ENCODE measurements at places on chromosomes 2 and 18.

DNA sequence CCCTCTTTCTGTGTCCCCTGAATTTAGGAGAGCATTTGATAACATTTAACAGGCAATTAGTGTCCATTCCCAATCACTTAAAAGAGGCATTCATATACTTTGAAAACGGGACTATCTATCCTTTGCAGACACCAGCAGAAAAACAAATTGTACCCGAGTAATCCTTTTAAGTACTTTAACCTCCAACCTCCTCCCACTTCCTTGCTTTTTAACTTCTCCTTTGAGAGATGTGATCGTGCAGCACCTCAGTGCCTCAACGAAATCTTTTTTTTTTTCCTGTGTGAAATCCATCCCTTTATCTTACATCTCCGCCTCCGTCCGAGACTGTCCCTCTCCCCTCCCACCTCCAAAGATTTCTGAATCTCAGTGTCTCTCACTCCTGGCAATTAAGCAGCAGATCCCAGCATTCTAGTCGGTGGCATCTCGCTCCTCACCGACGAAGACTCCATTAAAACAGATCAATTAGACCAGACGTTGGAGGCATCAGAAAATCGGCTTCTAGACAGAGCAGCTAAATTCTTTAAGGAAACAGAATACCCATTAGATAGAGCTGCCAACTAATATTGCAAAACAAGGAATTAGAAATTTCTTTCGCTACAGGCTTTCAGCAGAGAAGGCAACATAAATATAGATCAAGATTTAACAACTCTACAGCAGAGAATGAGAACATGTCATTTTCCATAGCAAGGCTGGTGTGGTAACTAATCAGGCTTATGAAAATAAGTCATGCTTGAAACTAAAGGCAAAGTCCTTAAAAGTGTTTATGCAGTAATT lies 1.9 kb upstream of the TMEFF2 start:
- DNase-seq = no peak

DNA sequence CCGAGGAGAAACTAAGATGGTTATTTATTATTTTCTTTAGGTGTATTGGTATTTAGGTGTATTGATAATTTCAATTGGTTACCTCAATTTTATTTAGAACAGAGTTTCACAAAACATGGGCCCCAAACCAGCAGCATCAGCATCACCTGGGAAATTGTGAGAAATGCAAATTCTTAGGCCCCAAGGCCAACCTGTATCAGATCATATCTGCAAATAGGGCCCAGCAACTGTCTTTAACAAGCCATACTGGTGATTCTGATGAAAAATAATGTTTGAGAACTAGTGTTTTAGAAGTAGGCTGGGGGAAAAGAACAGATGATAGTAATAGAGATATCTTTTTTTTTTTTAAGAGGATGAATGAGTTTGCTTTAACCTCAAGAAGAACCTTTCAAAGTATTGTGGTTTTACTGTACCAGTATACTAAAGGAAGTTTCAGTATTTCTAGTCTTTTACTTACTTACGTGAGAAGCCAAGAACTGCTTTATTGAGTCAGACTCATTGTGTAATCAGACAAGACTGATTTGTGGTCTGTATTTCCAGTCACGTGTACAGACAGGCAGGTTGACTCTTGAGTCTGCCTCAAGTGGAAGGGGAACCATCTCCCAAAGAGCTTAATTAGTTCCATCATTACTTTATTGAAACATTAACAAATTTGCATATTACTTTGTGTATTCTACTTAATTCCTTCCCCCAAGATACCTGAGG lies 60.4 kb upstream of the GAREM1 start:
- no peak for DNase-seq

GRCh38 chr2:203737360-203737759 lies 30.9 kb downstream of the CD28 start:
- DNase-seq = no peak

- DNase-seq = no peak
These were observed at the start of gene ERMN for GRCh38 chr2:157325786-157326185. ERMN (minus strand) TSS chr2:157325824; CDS start chr2:157325642, 182 bp downstream.

GRCh38 chr2:12109363-12110017 lies 363.1 kb downstream of the LPIN1 start:
- DNase-seq = no peak

Data from stimulated activated CD4-positive, alpha-beta T cell treated with anti-CD3 and anti-CD28 coated beads, Interleukin-15, amount 100 ng/mL, for 1 hour (primary cell).